ENCODE measurements at places on chromosomes 1 and 21. TPM values are rescaled to one million over a fixed set of nuclear protein-coding genes. Genes with fewer than 3 reads are reported as not detected.

DNA sequence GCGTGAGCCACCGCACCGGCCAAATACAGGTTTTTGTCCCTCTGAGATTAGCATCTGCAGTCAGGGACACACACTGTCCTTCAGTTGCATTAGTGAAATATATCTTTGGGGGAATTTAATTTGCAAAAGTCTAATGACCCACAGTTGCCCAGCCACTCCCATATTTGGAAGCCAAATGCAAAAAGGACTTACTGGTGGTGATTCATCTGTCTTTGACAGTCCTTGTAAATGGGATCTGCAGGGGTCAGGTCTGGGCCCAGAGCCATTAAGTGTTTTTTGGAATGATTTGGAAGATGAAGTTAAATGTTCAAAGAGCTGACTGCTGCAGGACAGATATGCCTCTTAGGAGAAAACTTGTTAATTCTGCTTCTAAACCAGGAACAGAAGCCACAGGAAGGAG is 44.6 kb upstream of the DNASE2B start:
- H3K36me3 ChIP-seq: no peaks in the 10 kb centered on the region
- H3K27ac ChIP-seq: no peak overlapping the region
- no peak overlapping the region for H3K4me3 ChIP-seq
- no peaks in the 10 kb centered on the region for H3K4me1 ChIP-seq
- H3K27me3 ChIP-seq: peaks cover 2% of the 10 kb centered on the region

GRCh38 chr1:149877211-149877946 is 22.0 kb upstream of the BOLA1 start:
- H3K4me3 ChIP-seq: no peak overlapping the region
- H3K4me1 ChIP-seq: peaks cover 16% of the 10 kb centered on the region
- no peaks in the 10 kb centered on the region for H3K36me3 ChIP-seq
- DNase-seq: no peak
- no peaks in the 10 kb centered on the region for H3K27me3 ChIP-seq
- H3K27ac ChIP-seq: no peak overlapping the region

- H3K36me3 ChIP-seq: no peaks in the 10 kb centered on the region
- no peak overlapping the region for H3K4me3 ChIP-seq
- H3K27me3 ChIP-seq: peaks cover 9% of the 10 kb centered on the region
- H3K4me1 ChIP-seq: no peaks in the 10 kb centered on the region
- no peak for DNase-seq
Measured at GRCh38 chr21:35410656-35411055, 361.6 kb upstream of the RUNX1 start.

- DNase-seq: no peak
- no peak overlapping the region for H3K4me3 ChIP-seq
- no peaks in the 10 kb centered on the region for H3K4me1 ChIP-seq
- H3K27me3 ChIP-seq: no peaks in the 10 kb centered on the region
- H3K36me3 ChIP-seq: no peaks in the 10 kb centered on the region
Measured at GRCh38 chr1:7478809-7479499, 292.1 kb upstream of the VAMP3 start.

DNA sequence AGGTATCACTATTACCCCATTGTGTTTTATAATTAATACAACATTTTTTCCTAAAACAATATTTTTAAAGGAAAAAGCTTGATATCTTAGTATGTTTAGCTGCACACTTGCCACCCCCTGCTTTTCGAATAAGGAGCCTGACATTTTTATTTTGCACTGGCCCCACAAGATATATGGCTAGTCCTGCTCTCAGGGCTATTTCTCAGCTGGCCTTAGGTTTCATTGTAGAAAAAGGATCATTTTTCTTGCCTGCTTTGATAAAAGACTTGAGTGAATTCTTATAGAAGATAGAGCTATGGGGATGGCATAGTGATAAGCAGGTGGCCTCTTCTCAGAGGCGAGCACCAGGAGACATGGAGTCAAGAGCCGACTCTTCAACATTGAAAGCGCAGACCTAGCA is 167.0 kb downstream of the FAM78B start:
- H3K4me1 ChIP-seq: no peaks in the 10 kb centered on the region
- no peak for DNase-seq
- no peak overlapping the region for H3K27ac ChIP-seq
- no peak overlapping the region for H3K4me3 ChIP-seq
- H3K36me3 ChIP-seq: no peaks in the 10 kb centered on the region
- H3K27me3 ChIP-seq: peaks cover 2% of the 10 kb centered on the region

GRCh38 chr1:46300673-46301405 is 2.6 kb downstream of the LRRC41 start:
- H3K27ac ChIP-seq: no peak overlapping the region
- H3K4me3 ChIP-seq: peak overlapping the region; percentile 26
- H3K27me3 ChIP-seq: no peaks in the 10 kb centered on the region
- H3K4me1 ChIP-seq: peaks cover 31% of the 10 kb centered on the region
- peaks cover 18% of the 10 kb centered on the region for H3K36me3 ChIP-seq
- no peak for DNase-seq

DNA sequence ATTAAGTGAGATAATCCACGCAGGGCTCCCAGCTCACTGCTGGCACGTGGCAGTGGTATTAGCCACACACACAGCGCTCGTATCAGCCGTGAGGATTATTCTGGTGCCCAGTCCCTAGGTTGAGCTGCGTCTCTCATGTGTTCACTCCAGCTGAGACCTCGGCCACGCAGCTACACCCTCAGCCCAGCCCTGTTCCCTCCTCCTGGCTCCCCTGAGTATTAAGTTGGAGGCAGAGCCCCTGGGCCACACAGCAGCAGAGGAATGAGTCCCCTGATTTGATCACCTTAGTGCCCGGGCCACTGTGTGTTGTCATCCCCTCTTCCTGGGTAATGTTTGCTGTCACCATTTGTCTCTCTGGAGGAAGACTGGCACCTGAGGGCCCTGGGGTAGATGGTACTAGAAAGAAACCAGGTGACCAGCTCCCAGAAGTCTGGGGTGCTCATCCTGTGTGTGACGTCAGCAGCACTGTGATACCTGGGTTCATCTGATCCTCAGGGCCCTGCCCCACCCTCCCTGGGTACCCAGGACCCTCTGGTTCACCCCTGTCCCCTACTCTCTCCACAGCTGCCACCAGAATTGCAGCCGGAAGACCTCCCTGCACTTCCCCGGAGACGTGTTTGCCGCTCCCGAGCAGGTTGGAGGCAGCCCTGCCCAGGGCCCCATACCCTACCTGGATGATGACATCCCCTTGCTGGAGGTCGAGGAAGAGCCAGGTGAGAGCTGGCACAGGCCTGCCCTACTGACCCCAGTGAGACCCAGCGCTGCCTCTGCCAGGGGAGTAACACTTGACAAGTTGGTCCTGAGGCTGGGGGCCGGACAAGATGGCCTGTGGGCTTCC is 40.1 kb downstream of the DISP3 start:
- DNase-seq: no peak
- no peaks in the 10 kb centered on the region for H3K4me1 ChIP-seq

DNA sequence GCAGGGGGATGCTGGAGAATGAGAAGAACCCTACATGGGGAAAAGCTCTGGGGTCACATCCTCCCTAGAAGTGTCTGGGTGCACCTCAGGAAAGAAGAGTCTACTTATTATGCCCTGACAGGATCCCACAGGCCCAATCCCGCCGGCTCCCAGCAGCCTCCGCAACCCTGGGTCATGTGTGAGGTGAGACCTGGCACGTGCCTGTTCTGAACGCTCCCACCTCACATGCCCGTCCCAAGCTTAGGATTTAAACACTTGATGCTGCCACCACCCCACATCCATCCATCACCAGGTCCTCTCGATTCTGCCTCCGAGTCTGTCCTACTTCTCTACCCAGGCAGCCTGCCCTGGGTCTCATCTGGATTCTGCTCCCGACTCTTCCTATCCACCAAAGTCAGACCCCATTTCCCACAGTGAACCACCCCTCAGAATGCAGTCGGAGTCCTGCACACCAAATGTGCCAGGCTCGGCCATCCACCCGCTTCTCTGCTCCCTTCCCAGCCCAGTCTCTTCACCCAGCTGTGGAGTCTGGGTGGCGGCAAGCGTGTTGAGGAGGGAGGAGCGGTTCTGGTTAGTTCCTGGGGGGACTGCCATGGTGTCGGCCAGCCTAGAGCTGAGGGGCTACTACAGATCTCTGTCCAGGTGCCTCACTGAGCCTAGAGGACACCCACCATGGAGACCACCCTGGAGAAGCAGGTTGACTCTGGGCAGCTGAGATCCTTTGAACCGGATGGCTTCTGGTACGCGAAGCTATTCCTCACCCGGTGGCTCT is 23.9 kb downstream of the SLC2A1 start:
- H3K27me3 ChIP-seq: no peaks in the 10 kb centered on the region
- H3K36me3 ChIP-seq: peaks cover 22% of the 10 kb centered on the region
- DNase-seq: no peak
- no peak overlapping the region for H3K4me3 ChIP-seq

GRCh38 chr1:245874942-245875580 is 632.0 kb downstream of the SMYD3 start:
- no peaks in the 10 kb centered on the region for H3K27me3 ChIP-seq
- no peak for DNase-seq
- H3K36me3 ChIP-seq: no peaks in the 10 kb centered on the region

GRCh38 chr1:83762039-83762365 is 236.9 kb downstream of the TTLL7 start:
- no peaks in the 10 kb centered on the region for H3K27me3 ChIP-seq
- H3K27ac ChIP-seq: no peak overlapping the region
- no peak for DNase-seq
- no peaks in the 10 kb centered on the region for H3K4me1 ChIP-seq

DNA sequence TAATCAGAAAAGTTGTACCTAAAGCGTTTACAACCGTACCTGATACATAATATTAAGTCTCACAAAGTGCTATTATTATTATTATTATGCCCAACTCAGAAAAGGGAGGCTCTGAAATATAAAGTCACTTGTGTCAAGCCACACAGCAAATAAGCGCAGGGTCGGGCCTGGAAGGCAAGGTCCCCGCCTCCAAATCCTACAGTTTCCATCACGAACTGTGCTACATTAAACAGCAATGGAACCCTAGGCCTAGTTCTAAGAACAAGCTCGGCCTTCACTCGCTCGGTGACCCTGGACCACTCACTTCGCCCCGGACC is 549 bp downstream of the PARS2 start:
- H3K4me1 ChIP-seq: peaks cover 11% of the 10 kb centered on the region
- H3K27me3 ChIP-seq: no peaks in the 10 kb centered on the region
- peak overlapping the region; percentile 48 for H3K27ac ChIP-seq
- no peaks in the 10 kb centered on the region for H3K36me3 ChIP-seq
- DNase-seq: peak; percentile 11

GRCh38 chr1:225446981-225447615 is 19.3 kb upstream of the LBR start:
- H3K27me3 ChIP-seq: no peaks in the 10 kb centered on the region
- H3K36me3 ChIP-seq: no peaks in the 10 kb centered on the region
- H3K4me3 ChIP-seq: no peak overlapping the region
- no peak overlapping the region for H3K27ac ChIP-seq

- H3K27ac ChIP-seq: no peak overlapping the region
- no peaks in the 10 kb centered on the region for H3K36me3 ChIP-seq
- no peak for DNase-seq
- H3K4me1 ChIP-seq: no peaks in the 10 kb centered on the region
- no peaks in the 10 kb centered on the region for H3K27me3 ChIP-seq
Measured at GRCh38 chr1:164796916-164797315, 237.9 kb downstream of the PBX1 start.

DNA sequence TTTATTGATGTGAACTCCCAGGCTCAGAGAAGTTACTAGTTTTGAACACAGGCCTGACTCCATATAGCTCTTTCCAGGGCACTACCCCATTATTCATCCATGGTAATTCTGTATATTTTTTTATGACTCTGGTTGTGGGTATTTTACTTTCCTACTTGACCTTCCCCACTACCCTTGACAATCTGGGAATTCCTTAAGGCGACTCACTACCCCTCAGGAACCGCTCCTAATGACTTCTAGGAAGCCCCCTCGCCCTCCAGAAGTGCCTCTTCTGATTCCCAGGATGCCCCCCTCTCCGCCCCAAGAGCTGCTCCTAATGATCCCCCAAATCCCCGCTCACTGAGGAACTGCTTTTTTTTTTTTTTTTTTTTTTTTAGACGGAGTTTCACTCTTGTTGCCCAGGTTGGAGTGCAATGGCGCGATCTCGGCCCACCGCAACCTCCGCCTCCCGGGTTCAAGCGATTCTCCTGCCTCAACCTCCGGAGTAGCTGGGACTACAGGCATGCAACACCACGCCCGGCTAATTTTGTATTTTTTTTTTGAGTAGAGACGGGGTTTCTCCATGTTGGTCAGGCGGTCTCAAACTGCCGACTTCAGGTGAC is 972 bp upstream of the KDM4A start:
- DNase-seq: no peak
- H3K27ac ChIP-seq: peak overlapping the region; percentile 85
- H3K4me3 ChIP-seq: peak overlapping the region; percentile 87
- peaks cover 5% of the 10 kb centered on the region for H3K27me3 ChIP-seq
- H3K36me3 ChIP-seq: peaks cover 10% of the 10 kb centered on the region

- H3K4me1 ChIP-seq: no peaks in the 10 kb centered on the region
- H3K36me3 ChIP-seq: no peaks in the 10 kb centered on the region
- peaks cover 7% of the 10 kb centered on the region for H3K27me3 ChIP-seq
- H3K27ac ChIP-seq: no peak overlapping the region
Measured at GRCh38 chr1:203210988-203211387, 18.5 kb downstream of the CHIT1 start.

DNA sequence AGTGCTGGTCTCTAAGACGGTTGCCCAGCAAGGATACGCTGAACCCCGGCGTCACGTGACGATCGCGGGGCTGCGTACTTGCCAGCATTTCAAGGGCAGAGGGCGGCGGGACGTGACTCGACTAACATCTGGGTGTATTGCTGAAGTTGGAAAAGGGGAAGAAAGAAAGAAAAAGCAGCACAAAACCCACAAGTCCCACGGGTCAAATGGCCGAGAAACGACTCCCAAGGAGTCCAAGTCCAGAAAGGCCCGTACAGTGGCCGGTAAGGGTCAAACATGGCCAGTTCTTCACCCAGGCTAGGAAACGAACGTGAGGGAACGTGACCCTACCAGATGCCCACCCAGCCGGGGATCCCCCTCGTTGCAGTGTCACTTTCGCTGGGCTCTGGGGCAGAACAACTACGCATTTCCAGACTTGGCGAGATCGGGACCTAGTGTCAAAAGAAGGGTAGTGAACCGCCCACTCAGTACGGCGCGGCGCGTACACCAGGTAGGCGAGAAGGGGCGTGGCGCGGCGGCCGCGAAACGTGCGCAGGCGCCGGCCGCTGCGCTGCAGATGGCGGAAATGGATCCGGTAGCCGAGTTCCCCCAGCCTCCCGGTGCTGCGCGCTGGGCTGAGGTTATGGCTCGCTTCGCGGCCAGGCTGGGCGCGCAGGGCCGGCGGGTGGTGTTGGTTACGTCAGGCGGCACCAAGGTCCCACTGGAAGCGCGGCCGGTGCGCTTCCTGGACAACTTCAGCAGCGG is at the start of the genes PPCS and ZMYND12:
TSS of gene PPCS (plus strand) at position 534 of the 744 bp plus-strand sequence. CDS start at position 557, 23 bp downstream.
TSS of gene ZMYND12 (minus strand) at position 13 of the 744 bp plus-strand sequence. CDS start 25 bp downstream, outside the sequence.
- H3K27me3 ChIP-seq: no peaks in the 10 kb centered on the region
- H3K4me1 ChIP-seq: peaks cover 27% of the 10 kb centered on the region
- H3K4me3 ChIP-seq: peak within 1 kb of the TSS; percentile 96
- H3K27ac ChIP-seq: peak within 1 kb of the TSS; percentile 99
- DNase-seq: peak; percentile 92

The TRMT1L gene
- 20.2 TPM for polyA plus RNA-seq

The LCE6A gene
- not detected for polyA plus RNA-seq

The CCT3 gene
- polyA plus RNA-seq: 205 TPM

The UTS2 gene
- polyA plus RNA-seq: 45.6 TPM

The OLIG1 gene
- not detected for polyA plus RNA-seq

The SPATA21 gene
- not detected for polyA plus RNA-seq

The KIF14 gene
- 0.21 TPM for polyA plus RNA-seq

The CNTN2 gene
- polyA plus RNA-seq: not detected

The ADCY10 gene
- not detected for polyA plus RNA-seq

The CCDC190 gene
- not detected for polyA plus RNA-seq
